ENCODE measurements at places on chromosomes 4 and X.

- DNase-seq: no peak
Measured at GRCh38 chrX:9781941-9782340, 4.3 kb upstream of the SHROOM2 start.

DNA sequence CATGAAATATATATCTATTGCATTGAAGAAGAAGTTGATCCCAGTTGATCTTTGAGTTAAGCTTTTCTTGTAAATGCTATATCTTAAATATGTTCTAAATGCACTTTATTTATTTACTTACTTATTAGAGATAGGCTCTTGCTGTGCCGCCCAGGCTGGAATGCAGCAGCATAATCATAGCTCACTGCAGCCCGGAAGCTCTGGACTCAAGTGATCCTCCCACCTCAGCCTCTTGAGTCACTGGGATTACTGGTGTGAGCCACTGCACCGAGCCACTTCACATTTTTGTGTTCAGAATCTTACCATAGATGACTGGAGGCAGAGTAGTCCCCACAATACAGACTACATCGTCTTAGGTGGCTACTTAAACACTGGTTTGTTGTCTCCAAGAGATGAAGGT is 324.3 kb upstream of the SLIT2 start:
- DNase-seq: no peak

- no peak for DNase-seq
Measured at GRCh38 chrX:41293269-41293668, 40.7 kb upstream of the DDX3X start.

GRCh38 chr4:1043651-1044468 is 32.4 kb downstream of the FGFRL1 start:
- DNase-seq: peak; percentile 77

GRCh38 chrX:153999359-154000037 is 20.2 kb downstream of the IRAK1 start:
- no peak for DNase-seq

- DNase-seq: no peak
Measured at GRCh38 chr4:2186133-2186864, 55.6 kb downstream of the HAUS3 start.

- no peak for DNase-seq
Measured at GRCh38 chrX:123607270-123607669, 125.6 kb downstream of the THOC2 start.

- no peak for DNase-seq
Measured at GRCh38 chr4:163703251-163703650, 208.8 kb downstream of the TMA16 start.
